ENCODE measurements at places on chromosomes 4 and X.

DNA sequence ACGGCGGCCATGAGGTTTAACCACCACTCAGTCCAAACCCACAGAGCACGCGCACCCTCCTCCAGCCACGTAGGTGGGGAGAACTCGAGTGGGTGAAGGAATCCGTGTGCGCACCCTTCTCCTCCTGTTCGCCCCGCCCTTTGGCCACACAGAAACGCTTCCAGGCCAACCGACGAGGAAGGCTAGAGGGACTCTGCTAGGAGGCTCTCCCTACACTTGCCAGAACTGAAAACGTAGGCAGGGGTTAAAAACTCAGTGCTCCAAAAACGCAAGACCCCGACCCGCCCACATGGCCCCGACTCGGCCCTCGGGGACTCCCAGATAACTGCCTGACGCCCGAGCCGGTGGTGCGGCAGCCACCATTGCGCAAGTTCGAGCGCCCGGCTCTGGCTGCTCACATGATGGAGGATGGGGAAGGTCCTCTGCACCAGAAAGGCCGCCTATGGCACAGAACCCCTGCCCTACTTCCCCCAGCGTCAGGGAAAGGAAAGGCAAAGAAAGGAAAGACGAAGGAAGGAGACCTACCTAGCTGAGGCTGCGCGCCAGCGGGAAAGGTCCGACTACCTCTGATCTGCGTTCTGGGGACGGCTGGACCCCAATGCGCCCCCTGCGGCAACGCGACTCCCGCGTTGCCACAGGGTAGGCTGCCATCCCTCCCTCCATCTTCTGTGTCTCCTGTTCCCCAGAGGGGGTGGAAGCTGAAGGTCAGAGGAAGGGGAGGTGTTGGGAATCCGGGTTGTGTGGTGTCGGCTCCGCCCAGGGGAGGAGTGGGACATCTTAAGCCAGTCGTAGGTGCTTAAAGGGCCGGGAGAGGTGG is 201.9 kb upstream of the AGTR2 start:
- DNase-seq, result no peak

GRCh38 chrX:54746928-54747327 is 51.1 kb downstream of the ITIH6 start:
- DNase-seq, result no peak

DNA sequence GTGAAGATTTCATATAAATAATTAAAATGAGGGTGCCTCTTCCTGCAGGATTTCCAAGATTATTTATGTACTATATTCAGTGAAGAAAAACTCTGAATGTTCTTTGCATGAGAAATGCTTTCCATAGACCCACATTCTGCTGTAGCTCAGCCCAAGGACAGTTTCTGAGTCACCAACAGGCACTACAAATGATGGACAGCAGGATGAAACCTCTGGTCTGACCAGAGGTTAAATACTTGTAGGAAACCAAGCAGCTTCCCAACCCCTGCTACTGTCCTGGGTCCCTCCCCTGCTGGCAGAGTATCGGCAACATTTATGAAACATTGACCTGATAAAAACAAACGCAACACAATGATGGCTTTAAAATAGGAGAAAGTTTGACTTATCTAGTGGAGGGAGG is 73.1 kb downstream of the CXXC4 start:
- no peak for DNase-seq

GRCh38 chrX:126141014-126141413 is 25.1 kb downstream of the DCAF12L2 start:
- no peak for DNase-seq

- DNase-seq, result no peak
Observed at GRCh38 chrX:148695255-148695654, 194.8 kb downstream of the AFF2 start.

GRCh38 chrX:73478961-73479360 is 32.1 kb downstream of the CDX4 start:
- no peak for DNase-seq

DNA sequence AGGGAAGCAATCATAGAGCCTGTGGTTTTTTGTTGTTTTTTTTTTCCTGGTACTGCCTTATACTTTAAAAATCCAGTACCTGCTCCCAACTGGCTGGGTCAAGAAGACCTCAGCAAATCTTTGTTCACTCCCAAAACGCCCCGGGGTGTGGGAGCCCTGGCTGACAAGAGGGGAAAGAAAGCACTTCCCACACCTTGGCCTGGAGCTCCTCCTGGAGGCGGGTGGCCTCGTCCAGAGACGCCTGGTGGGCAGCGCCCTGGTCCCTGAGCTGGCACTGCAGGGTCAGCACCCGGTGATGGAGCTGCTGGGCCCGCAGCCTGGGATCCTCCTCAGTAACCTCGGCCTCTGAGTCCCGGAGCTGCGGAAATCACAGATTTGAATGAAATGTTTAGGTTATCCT is 38.2 kb downstream of the C4orf50 start:
- no peak for DNase-seq

DNA sequence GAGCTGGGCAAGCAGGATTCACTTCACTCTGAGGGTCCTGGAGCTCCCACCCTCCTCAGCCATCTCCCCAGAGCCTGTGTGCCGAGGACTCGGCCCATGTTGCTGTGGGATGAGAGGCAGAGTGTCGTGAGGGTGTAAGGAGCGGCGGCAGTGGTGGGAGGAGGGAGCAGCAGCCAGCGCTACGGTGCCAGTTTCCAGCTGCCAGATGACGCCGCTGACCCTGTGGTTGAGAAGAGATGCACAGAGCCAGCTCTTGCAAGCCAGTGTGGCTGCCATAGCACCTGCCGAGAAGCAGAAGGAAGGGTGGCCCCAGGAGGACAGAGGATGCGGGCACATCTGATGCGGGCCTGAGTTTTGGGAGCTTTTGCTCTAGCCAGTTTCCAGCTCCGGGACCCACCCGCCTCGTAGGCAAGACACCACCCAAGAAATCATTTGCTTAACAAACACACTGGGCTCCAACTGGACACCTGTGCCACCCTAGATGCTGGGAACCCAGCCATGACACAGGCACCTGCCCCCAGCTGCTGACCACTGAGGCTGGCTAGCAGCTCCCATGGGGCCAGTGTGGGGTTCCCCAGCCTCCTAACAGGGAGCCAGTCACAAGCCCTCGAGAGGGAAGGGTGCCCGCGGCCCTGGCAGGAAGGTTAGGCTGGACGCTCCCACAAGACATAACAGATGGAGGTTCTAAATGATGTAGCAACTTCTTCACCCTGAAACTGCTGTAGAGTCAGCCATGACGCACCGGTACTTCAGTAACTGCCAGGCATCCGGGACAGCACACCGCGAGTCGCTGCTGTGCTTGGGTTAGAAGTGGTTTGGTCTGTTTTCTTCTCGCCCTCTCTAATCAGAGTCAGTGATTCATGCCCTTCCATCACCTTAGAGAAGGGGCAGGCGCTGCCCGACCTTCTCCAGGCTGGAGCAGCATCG is 8.9 kb downstream of the MSANTD1 start:
- DNase-seq, result no peak

DNA sequence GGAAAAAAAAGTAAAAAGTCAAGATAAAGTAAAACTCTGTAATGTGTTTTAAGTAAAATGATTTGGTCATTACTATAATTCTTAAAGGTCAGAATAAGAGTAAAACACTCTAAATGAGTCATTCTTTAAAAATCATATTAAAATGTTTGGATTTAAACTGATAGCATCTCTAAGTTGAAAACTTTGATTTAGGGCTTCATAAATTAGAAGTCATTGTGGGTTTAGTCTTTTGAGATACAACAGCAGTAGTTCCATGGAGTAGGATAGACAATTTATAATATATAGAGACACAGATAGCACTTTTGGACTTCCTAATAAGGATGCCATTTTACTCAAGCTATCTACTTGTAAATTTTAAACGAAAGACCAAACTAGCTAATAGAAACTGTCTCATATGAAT is 77.1 kb upstream of the PABPC4L start:
- DNase-seq, result no peak

- no peak for DNase-seq
Observed at GRCh38 chr4:8035371-8035780, 95.7 kb upstream of the AFAP1 start.

DNA sequence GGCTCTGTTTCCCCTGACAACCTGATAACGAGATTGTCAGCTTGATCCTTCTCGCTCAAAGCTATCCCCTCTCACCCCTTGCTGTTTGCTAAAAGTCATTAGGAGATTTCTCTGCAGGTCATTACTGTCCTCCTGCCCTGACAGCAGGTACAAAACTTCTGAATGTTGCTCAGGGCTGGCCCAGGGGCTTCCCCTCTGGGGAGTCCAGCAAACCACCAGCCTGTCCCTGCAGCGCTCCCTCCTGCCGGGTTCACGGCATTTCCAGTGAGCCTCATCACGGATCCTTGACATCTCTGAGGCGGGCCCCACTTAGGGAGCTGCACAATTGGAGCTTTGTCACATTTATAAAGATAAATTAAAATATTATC is 5.2 kb upstream of the SORCS2 start:
- DNase-seq, result no peak

DNA sequence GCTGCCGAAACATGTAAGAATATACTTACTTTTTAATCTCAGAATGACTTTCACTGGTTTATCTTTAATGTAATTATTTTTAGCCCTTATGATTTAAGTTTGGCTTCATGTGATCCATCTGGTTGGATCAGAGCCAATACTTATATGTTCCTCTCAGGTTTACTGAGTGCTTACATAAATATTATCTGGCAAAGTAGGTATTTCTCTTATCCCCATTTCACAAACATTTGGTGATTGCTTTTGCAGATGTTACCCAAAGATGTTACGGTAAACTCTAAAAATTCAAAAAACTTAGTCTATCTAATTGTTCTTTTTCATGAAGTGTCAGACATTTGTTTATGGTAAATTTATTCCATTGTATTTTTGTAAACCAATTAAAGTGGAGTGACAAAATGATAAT is 115.0 kb upstream of the TLL1 start:
- no peak for DNase-seq

DNA sequence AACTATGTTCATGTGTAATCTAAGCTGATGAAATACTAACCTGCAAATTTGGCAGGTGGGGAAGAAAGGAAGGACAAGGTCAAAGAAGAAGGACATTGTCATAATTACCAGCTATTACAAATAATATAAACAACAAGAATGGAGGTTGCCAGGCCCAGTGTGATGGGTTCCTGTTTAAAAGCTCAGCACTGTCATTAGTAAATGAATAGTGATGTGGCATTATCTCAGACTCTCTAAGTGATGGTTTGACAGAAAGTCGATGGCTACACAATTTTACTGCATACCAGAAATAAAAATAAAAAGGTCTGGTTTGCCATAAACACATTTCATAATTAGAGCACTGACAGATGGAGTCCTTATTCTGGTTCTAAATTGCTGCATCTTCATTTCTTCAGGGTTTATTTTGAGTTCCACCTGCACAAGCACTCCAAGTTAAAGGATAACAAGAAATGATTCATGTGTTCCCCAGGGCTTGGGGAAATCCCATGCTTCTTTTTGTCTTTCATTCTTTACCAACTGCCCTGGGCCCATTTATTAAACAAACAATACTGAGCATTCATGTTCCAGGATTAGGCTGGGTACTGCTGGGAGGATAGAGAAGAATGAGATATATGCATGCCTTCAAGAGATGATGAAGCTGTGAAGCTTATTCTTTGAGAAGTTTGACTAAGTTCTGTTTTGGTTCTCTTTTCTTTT is 367.8 kb upstream of the RASGEF1B start:
- DNase-seq, result no peak

DNA sequence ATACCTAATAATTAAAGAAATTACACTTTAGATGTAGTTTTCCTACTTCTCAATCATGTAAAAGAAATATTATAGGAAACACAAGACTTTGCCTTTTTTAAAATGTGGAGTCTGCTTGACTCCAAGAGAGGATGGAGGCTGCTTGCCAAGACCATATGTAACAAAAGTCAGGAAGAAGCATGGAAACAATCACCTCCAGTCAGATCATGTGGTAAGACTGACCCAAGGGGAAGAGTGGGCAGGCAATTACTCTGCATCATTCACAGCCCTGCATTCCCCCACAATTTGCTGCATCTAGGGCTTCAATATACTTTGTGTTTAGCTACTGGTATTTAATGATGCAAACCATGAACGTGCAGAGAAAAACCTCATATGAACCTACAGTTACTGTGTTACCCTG is 78.0 kb upstream of the RXFP1 start:
- no peak for DNase-seq

DNA sequence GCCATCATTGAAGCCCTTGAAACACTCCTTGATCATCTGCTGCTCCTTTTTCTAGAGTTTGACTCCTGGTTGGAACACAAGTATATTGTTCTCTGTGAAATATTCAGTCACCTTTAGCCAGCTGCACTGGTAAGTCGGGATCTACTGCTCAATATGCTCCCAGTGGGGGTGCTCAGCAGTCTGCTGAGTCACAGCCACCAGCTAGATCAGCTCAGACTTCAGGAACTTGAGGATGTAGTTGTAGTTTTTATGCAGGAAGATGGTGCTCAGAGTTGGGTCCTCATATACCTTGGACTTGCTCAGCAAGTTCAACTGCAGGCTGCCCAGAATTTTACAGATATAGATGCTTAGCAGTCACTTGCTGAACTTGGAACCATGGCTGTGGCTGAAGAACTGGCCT is 202.5 kb upstream of the RPL34 start:
- DNase-seq, result no peak
